ENCODE measurements at places on chromosomes 1 and 21.
A peak's percentile ranks its signal among the peaks of the same experiment; 100 is the strongest.

- no peak for DNase-seq
These were observed 6.2 kb downstream of the MED8 start for GRCh38 chr1:43383449-43383848.

- DNase-seq: no peak
These were observed 95.8 kb upstream of the HOOK1 start for GRCh38 chr1:59718989-59719360.

- peak; percentile 58 for DNase-seq
These were observed 1.4 kb upstream of the PTPRF start for GRCh38 chr1:43529206-43529731.

DNA sequence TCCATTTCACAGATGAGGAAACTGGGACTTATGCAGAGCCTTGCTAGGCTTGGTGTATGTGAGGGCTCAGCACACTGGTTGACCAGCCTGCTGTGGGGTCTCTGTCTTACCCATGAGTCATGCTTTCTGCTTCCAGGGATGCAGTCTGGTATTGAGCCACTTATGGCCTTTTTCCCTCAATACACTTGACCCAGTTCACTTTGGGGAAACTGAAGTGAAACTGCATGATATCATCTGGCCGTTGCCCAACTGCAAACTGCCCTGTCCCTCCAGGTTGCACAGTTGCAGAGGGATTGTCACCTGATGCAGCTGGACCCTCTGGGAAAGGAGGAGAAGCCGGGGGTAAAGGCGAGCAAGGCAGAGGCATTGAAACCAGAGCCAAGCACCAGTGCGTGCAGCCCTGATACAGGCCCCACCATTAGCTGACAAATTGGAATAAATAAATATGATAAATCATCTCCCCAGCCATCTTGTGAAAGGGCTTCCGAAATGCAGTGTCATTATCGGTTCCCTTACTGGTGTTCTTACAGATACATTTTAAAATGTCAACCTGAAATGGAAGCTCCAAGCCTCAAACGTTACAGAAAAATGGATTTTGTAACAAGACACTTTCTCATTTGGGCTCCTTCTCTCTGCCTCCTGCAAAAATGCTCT lies 39.3 kb upstream of the DUSP10 start:
- DNase-seq: no peak

DNA sequence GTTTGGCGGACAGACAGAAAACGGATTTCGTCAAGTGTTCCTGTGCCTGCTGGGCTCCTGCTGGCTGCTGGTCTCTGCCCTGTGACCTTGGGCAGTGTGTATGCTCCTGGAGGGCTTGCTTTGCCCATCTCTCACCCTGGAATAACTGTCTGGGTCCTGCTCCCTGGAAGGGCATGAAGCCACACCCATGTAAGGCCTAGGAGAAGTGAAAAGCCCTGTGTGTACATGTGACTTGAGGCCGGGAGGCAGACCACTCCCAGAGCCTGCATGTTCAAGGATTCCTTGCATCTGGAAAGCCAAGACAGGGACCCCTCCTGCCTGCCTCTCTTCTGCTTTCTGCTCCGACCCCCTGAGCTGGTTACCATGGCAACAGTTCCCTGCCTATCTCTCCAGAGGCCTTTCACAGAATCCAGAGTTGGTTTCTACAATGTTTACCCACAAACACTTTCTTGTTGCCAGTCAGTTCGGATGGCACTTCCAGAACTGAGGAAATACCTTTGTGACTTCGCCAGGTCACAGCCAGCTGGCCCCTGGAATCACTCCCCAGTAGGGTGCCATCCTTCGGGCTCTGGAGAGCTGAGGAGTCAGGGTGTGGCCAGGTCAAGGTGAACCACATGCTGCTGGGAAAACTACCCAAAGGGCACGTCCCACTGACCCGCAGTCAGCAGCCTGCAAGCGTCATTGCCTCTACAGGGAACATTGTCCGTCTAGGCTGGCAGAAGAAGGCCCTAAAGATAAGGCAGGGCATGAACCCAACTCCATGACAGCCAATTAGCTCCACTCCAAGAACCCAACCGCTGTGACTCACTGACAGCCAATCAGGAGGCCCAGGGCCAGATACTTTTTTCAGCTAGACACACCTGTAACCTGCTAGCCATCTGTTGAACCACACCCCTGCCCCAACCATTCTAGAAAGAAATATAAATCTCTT lies 14.7 kb upstream of the GPR37L1 start:
- no peak for DNase-seq

- DNase-seq: no peak
These were observed 18.0 kb downstream of the OMA1 start for GRCh38 chr1:58528518-58528917.

DNA sequence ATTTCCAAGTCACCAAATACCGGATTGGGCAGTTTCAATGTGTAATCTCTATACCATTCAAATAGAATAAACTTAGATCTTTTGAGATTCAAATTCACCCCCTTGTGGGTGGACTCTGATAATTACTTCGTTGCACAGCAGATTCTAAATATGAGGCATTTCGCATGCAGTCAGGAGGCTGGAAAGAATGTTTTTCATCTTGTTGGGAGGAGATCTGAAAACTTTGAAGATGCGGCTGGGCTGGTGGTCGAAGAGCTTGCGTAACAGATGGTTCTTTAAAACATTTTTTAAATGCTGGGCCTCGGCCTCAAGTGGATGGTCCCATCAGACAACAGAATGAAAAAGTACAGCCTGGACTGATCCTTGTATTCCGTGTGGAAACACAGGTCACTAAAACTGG lies 10.4 kb downstream of the NR5A2 start:
- DNase-seq: no peak

- DNase-seq: no peak
These were observed 647 bp upstream of the SPRR1A start for GRCh38 chr1:152983234-152983633.

DNA sequence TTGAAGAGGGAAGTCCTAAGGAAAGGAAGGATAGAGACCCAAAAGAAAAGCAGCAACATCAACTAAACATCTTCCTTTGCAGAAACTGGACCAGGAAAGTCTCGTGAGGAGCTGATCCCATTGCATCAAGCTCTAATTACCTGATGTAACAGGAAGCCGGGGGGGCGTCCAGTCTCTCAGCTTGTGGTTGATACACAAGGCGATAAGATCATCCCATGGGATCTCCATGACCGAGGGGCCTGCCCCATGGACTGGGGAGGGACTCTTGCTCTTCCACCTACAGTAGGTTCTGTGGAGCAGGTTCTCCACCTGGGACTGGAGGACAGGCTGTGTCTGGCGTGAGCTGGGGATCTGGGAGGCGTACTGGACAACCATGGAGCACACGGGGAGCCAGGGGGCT lies 14.8 kb upstream of the LSS start:
- no peak for DNase-seq

GRCh38 chr1:117760069-117760468 lies 154.2 kb downstream of the TENT5C start:
- DNase-seq: no peak

GRCh38 chr1:221795380-221795779 lies 53.5 kb upstream of the DUSP10 start:
- no peak for DNase-seq

GRCh38 chr1:69920426-69920825 lies 285.0 kb downstream of the LRRC40 start:
- DNase-seq: no peak

DNA sequence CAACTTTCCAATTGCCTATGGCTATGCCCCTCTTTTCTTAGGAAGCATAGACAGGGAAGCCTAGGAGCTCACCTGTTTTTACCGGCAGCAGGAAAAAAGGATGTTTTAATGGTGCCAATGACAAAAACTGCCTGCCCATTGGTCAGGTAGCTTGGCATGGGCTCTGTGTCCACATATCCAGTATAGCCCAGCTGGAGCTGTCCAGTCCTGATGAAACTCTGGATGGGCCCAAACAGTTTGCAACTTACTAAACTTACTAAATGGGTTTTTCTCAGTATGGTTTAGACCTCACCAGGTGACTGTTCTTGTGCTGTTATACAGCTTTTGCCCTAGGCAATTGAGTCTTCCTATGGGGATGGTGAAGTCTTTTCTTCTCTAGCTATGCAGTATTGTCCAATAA lies 711.2 kb downstream of the AMY1C start:
- no peak for DNase-seq

DNA sequence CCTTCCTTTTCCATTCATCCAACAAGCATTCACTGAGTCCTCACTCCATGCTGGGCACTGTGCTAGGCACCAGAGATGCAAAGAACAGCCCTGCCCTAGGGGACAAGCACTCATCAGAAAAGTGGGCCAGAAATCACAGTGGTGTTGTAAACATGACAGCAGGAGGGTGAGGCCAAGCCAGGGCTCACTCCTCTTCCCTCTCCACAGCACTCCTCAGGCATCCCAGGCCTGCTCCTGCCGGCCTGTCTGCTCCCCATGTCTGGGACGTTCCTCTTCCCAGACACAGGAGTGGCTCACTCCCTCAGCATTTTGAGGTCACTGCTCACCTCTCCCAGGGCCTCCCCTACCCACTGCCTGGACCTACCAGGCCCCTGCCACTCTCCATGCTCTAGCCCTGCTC lies 61.8 kb downstream of the KCND3 start:
- DNase-seq: no peak

- DNase-seq: no peak
These were observed 45.2 kb downstream of the ASTN1 start for GRCh38 chr1:177119311-177119710.

DNA sequence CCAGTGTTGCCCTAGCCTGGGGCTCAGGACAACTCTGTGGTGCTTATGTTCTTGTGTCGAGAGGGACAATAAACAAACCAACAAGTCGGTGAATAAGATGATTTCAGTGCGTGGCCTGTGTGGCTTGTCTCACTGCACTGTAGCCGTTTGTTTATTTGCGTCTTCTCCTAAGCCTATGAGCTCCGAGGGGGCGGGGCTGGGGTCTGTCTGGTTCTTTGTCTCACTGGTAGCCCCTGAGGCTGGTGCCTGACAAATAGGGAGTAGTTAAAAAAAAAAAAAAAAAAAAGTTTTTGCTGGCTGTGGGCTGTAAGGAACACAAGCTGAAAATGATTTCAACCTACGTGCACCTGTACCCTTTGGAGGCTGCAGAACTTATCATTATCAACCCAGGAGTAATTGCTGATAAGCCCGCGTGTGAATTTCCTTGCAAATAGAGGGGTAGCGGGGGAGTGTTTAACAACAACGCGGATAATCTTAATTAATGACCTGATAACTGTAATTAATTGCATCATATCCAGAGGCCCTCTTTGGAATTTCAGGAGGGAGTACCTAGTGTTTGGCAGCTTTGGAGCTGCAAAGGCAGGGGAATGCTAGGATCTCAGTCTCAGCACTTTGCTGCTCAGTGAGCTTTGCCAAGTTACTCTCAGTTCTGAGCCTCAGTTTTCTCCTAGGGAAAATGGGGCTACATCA lies 925 bp upstream of the ARHGEF10L start:
- no peak for DNase-seq

DNA sequence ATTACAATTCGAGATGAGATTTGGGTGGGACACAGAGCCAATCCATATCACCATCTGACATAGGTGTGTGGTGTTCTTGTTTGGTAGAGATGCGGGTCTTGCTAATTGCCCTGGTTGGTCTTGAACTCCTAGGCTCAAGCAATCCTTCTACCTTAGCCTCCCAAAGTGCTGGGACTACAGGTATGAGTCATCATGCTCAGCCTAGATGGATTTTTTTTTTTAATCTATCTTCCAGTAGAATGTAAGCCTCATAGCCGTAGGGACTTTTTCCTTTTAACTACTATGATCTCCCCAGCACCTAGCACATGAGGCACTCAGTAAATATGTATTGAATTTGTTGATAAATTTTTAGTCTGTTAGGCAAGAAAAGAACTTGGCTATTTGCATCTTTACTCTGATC lies 94.6 kb upstream of the TENT5C start:
- no peak for DNase-seq

DNA sequence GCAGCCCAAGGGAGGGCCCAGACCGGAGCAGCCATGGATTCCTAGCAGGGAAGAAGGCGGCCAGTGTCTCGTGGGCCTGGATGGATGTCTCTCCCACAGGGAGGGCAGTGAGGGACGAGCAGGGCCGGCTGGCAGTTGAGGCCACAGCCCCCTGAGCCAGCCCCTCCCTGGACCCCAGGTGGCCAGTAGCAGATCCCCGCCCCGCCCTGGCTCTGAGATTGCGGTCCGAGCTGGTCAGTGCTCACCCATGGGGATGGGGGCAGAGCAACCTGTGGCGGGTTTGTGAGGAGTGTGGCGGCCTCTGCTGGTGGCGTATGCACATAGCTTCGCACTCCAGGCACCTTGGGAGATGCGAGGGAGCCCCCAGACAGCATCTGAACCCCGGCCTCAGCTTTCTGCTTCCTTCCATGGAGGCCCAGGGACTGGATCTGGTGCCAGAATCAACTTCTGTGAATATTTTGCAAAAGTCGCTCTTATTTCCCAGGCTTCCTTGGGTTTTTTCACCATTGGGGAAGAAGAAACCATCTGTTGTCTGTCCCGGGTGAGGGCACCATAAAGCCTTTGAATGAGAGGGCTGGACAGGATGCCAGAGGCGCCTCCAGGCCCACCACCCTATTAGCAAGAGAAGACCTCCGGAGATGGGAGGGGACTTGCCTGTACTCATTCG lies 8.4 kb upstream of the KCNN3 start:
- peak; percentile 60 for DNase-seq

GRCh38 chr1:15322648-15323350 lies 75.8 kb downstream of the FHAD1 start:
- no peak for DNase-seq

DNA sequence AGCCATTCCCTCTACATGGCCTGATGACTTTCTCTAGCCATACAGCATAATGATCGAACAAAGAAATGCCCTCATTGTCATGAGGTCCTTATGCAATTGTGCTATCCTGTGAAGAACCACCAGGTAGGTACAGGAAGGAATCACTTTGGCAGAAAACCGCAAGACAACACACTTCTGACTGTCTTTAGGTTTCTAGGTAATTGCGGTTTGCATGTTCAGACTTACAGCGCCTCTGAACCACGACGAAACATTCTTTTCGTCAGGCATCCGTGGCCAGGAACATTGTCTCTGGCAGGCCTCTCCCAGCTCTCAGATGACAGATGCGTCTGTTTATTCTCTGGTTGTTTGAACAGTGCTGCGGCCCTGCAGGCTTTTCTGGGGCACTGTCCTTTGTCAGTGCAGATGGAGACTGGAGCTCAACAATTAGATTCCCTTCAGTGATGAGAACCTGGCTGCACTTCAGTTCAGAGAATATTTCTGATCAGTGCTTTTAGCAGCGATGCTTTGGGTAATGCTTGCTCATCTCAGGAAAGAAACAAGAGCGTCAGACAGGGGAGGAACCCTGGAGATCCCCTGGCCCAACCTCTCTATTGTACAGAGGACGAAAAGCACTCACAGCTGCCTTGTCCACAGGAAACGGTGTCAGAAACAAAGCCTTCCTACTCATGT lies 63.4 kb downstream of the B3GALT5 start:
- no peak for DNase-seq

GRCh38 chr1:63024132-63024531 lies 240.2 kb downstream of the ATG4C start:
- DNase-seq: no peak

GRCh38 chr1:237005674-237006073 lies 1.4 kb upstream of the MT1HL1 start:
- no peak for DNase-seq

DNA sequence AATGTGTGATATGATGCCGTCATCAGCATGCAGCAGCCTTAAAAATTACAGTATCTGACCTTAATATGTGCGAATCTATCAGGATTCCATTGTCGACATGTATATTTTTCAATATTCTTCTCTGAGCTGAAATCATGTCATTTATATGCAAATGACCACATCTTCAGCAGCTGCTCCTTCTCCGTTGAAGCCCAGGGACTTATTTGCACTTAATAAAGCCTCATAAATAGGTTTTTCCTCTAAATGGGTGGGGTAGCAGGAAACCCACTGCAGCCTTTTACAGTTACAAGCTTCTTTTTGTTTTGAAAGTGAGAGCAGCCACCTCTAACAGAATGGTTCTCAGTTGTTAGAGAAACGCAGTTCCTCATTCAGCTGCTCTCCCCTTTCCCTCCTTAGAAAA lies 178.8 kb upstream of the ZNF644 start:
- DNase-seq: no peak

- no peak for DNase-seq
These were observed 104.8 kb downstream of the RERE start for GRCh38 chr1:8712413-8713231.

All from stimulated activated CD8-positive, alpha-beta memory T cell treated with anti-CD3 and anti-CD28 coated beads, Interleukin-7, amount 100 ng/mL, for 4 hours (primary cell).